Activated naive CD4-positive, alpha-beta T cell treated with anti-CD3 and anti-CD28 coated beads for 36 hours (primary cell): ENCODE measurements at places on chromosomes 5 and 9. TPM values are rescaled to one million over a fixed set of nuclear protein-coding genes. Genes with fewer than 3 reads are reported as not detected.

DNA sequence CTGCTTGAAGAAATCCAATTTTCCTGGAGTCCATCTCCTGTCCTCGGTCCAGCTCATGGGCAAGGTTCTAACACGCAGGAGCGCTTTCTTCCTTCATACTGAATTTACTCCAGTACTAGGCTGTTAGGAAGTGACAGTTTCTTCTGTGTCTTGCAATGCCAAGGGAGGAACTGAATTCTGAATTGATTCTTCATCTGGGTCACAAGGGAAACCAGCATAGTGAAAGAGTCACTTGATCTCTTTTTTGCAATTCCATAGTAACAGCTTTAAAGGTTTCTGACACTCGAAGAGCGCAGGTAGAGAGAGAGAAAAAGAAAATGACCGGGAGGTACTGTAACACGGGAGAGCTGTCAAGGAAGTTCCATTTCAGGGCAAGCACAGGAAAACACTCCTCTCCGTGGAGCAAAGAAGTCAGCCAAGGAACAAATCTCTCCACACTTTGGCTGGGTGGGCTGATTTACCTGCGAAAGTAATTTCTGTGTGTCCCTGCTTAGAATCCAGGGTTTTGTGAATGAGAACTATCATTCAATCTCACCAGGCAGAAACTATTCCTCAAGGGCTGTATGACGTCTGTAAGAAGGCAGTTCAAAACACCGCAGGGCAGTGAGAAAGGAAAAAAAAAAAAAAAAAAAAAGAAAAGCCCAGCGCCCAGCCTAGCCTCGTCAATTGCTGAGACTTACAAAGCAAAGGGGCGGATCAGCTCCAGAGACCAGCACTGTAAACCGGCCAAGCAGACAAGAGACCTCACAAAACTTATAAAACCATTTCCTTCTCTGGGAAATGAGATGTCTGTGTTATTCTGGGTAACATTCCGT, 617.8 kb downstream of the PDE4D start:
- H3K4me3 ChIP-seq: peak overlapping the region; percentile 60
- no peak overlapping the region for H3K27ac ChIP-seq
- DNase-seq: no peak
- H3K4me1 ChIP-seq: peaks cover 10% of the 10 kb centered on the region
- no peaks in the 10 kb centered on the region for H3K36me3 ChIP-seq
- H3K27me3 ChIP-seq: peaks cover 16% of the 10 kb centered on the region

DNA sequence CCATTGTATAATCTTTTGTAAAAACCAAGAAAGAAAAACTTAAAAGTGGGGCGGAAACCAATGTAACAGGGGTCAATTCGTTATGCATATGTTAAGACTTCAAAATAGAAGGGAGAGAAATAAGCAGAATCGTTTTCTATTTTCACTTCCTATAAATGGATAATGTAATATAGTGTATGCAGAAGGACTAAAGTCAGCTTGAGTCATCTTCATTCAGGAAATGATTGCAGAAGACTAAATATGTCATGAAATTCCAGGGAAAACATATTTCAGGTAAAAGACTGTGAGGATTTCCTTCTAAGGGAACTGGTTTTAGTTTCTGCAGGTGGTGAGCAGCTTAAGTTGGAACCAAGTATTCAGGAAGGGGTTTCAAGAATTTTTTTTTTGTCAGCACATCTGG, 753.3 kb downstream of the IRX1 start:
- no peak overlapping the region for H3K27ac ChIP-seq
- no peaks in the 10 kb centered on the region for H3K27me3 ChIP-seq
- H3K36me3 ChIP-seq: no peaks in the 10 kb centered on the region
- no peaks in the 10 kb centered on the region for H3K4me1 ChIP-seq
- DNase-seq: no peak
- H3K4me3 ChIP-seq: no peak overlapping the region

GRCh38 chr5:92912283-92912682, 668.7 kb downstream of the NR2F1-AS1 start:
- H3K36me3 ChIP-seq: no peaks in the 10 kb centered on the region
- no peaks in the 10 kb centered on the region for H3K4me1 ChIP-seq
- no peak overlapping the region for H3K27ac ChIP-seq
- no peaks in the 10 kb centered on the region for H3K27me3 ChIP-seq
- no peak overlapping the region for H3K4me3 ChIP-seq
- DNase-seq: no peak

DNA sequence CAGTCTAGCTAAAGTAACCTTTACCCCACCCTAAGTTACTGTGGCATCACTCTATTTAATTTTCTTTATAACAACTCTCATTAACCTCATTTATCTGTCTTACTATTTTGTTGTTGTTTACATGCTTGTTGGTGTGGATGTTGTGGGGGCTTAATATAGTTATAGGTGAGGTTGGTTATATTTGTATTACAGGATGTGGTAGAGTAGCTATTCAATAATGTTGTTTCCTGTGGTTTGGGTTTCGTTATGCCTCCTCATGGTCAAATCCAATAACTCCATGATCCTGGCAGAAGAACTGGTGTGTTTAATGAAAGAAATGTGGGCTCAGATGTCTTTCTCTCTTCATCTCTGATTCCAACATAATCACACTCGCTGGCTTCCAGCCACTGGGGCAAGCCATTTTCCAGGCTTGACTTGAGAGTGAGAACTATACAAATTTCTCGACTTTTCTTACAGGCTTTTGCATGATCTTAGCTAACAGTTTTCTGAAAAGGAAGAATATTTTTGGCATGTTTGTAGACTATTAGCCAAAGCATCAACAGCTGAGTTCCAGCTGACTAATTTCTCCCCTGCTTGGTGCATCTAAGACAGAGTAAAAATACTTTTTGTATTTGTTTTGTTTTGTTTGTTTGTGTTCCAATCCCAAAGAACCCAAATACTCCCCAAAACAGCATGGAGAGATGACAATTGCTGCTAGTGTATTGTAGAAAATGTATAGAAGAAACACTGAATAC, 303.7 kb upstream of the PAPPA start:
- no peak for DNase-seq
- no peak overlapping the region for H3K4me3 ChIP-seq
- no peak overlapping the region for H3K27ac ChIP-seq
- H3K4me1 ChIP-seq: no peaks in the 10 kb centered on the region
- H3K27me3 ChIP-seq: no peaks in the 10 kb centered on the region

GRCh38 chr9:71604197-71605063, 163.9 kb downstream of the CEMIP2 start:
- H3K4me1 ChIP-seq: no peaks in the 10 kb centered on the region
- H3K36me3 ChIP-seq: no peaks in the 10 kb centered on the region
- DNase-seq: peak; percentile 89
- H3K27ac ChIP-seq: no peak overlapping the region

GRCh38 chr9:97936998-97937397, 974 bp downstream of the HEMGN start:
- H3K27ac ChIP-seq: no peak overlapping the region
- no peaks in the 10 kb centered on the region for H3K36me3 ChIP-seq
- H3K4me3 ChIP-seq: no peak overlapping the region
- no peak for DNase-seq
- H3K4me1 ChIP-seq: peaks cover 45% of the 10 kb centered on the region
- no peaks in the 10 kb centered on the region for H3K27me3 ChIP-seq

GRCh38 chr5:172008111-172008455, 1.6 kb upstream of the FBXW11 start:
- H3K27ac ChIP-seq: no peak overlapping the region
- H3K4me1 ChIP-seq: peaks cover 31% of the 10 kb centered on the region
- DNase-seq: no peak
- H3K27me3 ChIP-seq: no peaks in the 10 kb centered on the region
- H3K36me3 ChIP-seq: peaks cover 6% of the 10 kb centered on the region

DNA sequence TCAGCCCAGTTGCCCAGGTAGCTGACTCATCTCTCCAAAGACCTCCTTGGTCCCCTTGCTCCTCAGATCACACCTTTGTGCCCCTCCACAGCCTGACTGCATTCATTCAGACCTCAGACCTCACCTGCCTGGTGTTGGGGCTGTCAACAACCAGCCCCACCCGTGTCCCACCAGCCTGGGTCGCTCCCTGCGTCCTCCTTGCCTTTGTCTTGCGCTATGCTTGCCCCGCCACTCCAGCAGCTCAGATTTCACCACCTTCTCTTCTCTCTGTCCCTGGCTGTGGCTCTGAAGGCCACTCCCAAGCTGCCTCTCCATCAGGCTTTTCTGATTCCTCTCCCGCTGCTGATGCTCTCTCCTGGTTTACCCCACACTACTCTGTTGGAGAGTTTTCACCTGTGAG, 103.5 kb downstream of the MVB12B start:
- no peaks in the 10 kb centered on the region for H3K4me1 ChIP-seq
- no peaks in the 10 kb centered on the region for H3K36me3 ChIP-seq
- DNase-seq: no peak
- peak overlapping the region; percentile 26 for H3K27ac ChIP-seq
- no peak overlapping the region for H3K4me3 ChIP-seq

- no peak overlapping the region for H3K27ac ChIP-seq
Observed at GRCh38 chr5:76174101-76174500, 90.9 kb downstream of the SV2C start.

GRCh38 chr5:25458628-25459027, 813.9 kb upstream of the CDH10 start:
- no peak overlapping the region for H3K4me3 ChIP-seq
- no peak overlapping the region for H3K27ac ChIP-seq
- H3K4me1 ChIP-seq: no peaks in the 10 kb centered on the region
- no peak for DNase-seq

GRM6 gene
- total RNA-seq: not detected

C5orf46 gene
- total RNA-seq: not detected

RBM27 gene
- total RNA-seq: 18.3 TPM

DNA sequence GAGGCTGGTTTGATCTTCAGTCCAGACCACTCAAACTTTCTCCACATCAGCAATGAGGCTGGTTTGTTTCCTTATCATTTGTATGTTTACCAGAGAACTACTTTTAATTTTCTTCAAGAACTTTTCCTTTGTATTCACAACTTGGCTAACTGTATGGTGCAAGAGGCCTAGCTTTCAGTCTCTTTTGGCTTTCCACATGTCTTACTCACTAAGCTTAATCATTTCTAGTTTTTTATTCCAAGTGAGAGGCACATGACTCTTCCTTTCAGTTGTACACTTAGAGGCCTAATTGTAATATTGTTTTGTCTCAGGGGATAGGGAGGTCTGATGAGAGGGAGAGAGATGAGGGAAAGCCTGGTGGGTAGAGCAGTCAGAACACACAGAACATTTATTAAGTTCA, 554.0 kb upstream of the ARRDC3 start:
- no peaks in the 10 kb centered on the region for H3K4me1 ChIP-seq
- no peak for DNase-seq
- H3K4me3 ChIP-seq: no peak overlapping the region
- H3K27ac ChIP-seq: no peak overlapping the region
- no peaks in the 10 kb centered on the region for H3K36me3 ChIP-seq
- no peaks in the 10 kb centered on the region for H3K27me3 ChIP-seq

GRCh38 chr9:131695366-131695765, 44.5 kb downstream of the RAPGEF1 start:
- H3K36me3 ChIP-seq: no peaks in the 10 kb centered on the region
- H3K4me1 ChIP-seq: peaks cover 77% of the 10 kb centered on the region
- H3K27ac ChIP-seq: no peak overlapping the region
- no peak for DNase-seq

ANKRD34B gene
- total RNA-seq: 0.10 TPM

GRCh38 chr5:87627363-87627762, 214.6 kb upstream of the CCNH start:
- no peak overlapping the region for H3K27ac ChIP-seq
- peaks cover 2% of the 10 kb centered on the region for H3K27me3 ChIP-seq
- no peaks in the 10 kb centered on the region for H3K36me3 ChIP-seq
- DNase-seq: no peak
- no peaks in the 10 kb centered on the region for H3K4me1 ChIP-seq
- H3K4me3 ChIP-seq: no peak overlapping the region

GRCh38 chr9:91589101-91589553, 165.5 kb upstream of the NFIL3 start:
- no peaks in the 10 kb centered on the region for H3K4me1 ChIP-seq
- no peaks in the 10 kb centered on the region for H3K36me3 ChIP-seq
- no peak overlapping the region for H3K27ac ChIP-seq
- H3K27me3 ChIP-seq: peaks cover 3% of the 10 kb centered on the region
- DNase-seq: no peak
- H3K4me3 ChIP-seq: no peak overlapping the region

TMC1 gene
- not detected for total RNA-seq

HNRNPA0 gene
- 28.6 TPM for total RNA-seq

GRCh38 chr5:35771839-35772238, 84.9 kb upstream of the IL7R start:
- no peaks in the 10 kb centered on the region for H3K27me3 ChIP-seq

DNA sequence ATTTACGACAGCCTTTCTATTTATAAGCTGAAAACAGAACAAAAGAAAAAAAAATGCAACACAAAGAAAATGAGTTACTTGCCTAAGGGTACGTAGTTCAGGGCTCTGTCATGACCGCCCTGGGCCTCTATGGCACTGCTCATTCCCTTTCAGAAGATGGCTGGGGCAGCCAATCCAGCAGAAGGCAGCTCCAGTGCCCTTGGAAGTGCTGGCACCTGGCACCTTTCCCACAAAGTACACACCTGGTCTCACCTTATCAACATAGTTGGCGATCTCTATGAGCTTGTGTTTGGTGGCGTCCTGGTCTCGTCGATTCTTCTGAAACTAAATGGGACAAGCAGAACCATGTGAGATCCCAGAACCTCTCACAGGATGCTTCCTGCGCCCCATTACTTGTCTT, 53.2 kb downstream of the NIPAL4 start:
- H3K36me3 ChIP-seq: peaks cover 11% of the 10 kb centered on the region
- H3K27ac ChIP-seq: no peak overlapping the region
- peaks cover 2% of the 10 kb centered on the region for H3K4me1 ChIP-seq
- H3K27me3 ChIP-seq: no peaks in the 10 kb centered on the region
- no peak for DNase-seq
- H3K4me3 ChIP-seq: no peak overlapping the region

GRCh38 chr5:6713274-6714225, at the start of gene TENT4A:
TSS of gene TENT4A (plus strand) at chr5:6713432. CDS start at chr5:6713984, 552 bp downstream.
- peak within 1 kb of the TSS; percentile 83 for H3K4me3 ChIP-seq
- peaks cover 16% of the 10 kb centered on the region for H3K36me3 ChIP-seq
- peak within 1 kb of the TSS; percentile 92 for H3K27ac ChIP-seq
- H3K4me1 ChIP-seq: peaks cover 40% of the 10 kb centered on the region
- H3K27me3 ChIP-seq: peaks cover 5% of the 10 kb centered on the region

DNA sequence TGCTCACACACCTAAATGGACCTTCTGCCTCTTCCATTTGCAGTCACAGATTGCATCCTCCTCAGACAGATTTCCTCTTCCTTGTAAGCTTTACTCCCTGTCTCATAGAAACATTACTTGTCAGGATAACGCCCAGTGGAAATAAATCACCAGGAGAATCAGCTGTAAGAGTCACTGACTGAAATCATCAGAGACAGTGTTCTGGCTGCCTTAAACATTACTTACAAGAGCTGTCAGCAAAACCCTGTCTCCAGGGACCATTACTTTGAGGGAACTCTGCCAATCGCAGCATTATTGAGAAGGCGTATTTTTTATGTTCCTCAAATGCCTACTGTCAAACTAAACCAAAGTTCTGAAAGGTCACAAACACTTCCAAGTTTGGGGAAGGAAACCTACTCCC, 5.9 kb downstream of the DPYSL3 start:
- peaks cover 3% of the 10 kb centered on the region for H3K4me1 ChIP-seq
- H3K27ac ChIP-seq: no peak overlapping the region
- H3K27me3 ChIP-seq: peaks cover 17% of the 10 kb centered on the region
- no peak overlapping the region for H3K4me3 ChIP-seq
- DNase-seq: no peak

EFCAB9 gene
- total RNA-seq: not detected
